Stimulated activated CD8-positive, alpha-beta memory T cell treated with anti-CD3 and anti-CD28 coated beads, Interleukin-2, amount 100 ng/mL, for 1 hour (primary cell): ENCODE measurements at places on chromosomes 12 and 14.

- DNase-seq = no peak
These were observed 13.6 kb upstream of the GSG1 start for GRCh38 chr12:13117029-13117428.

- no peak for DNase-seq
These were observed 398.4 kb downstream of the SYT1 start for GRCh38 chr12:79262938-79263337.

DNA sequence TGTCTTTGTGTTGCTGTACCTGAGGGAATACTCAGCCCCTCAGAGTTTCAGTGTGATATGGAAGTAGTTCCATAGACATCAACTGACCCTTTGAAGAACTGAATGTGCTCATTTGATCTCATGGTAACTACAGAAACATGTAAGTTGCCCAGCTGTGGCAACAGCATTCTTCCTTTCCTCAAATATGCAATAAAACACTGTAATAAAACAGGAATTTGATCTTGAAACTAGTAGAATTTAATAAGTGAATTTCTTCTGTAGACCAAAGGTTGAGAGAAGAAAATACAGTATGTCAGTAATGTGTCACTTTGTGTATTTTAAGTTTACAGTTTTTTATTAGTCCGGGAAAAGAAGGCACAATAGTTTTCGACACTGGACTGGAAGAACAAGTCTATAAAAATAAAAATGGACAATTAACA, 31.9 kb downstream of the KCTD10 start:
- DNase-seq = no peak

GRCh38 chr12:58028294-58028693, 86.9 kb downstream of the ATP23 start:
- DNase-seq = no peak

DNA sequence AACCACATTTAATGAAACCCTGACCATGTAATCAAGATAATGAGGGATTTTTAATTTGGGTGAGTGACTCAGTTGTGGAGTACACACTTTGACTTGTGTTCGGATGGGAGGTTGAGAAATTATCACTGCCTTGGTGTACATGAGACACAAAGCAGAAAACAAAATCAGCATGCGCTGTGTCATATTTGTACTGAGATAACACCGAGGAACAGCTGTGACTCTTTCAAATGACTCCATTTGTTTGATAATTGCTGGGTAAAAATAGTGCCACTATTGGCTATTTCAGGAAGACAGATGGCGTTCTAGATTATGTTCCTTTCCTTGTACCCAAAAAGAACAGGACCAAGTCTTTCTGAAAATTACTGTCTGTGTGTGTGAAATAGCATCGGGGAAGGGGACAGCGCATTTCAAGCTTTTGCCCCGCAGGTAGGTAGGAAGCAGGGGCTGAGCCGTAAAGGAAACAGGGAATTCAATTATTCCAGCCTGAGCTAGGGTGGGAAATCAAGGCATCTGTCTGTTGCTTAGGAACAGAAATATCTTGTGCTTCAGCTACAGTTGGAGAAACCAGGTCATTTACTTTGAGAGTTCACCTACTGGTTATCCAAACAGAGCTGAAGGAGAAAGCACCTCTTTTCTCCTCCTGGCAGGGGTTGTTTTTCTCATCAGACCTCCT, 114.3 kb downstream of the SNAPC1 start:
- no peak for DNase-seq

DNA sequence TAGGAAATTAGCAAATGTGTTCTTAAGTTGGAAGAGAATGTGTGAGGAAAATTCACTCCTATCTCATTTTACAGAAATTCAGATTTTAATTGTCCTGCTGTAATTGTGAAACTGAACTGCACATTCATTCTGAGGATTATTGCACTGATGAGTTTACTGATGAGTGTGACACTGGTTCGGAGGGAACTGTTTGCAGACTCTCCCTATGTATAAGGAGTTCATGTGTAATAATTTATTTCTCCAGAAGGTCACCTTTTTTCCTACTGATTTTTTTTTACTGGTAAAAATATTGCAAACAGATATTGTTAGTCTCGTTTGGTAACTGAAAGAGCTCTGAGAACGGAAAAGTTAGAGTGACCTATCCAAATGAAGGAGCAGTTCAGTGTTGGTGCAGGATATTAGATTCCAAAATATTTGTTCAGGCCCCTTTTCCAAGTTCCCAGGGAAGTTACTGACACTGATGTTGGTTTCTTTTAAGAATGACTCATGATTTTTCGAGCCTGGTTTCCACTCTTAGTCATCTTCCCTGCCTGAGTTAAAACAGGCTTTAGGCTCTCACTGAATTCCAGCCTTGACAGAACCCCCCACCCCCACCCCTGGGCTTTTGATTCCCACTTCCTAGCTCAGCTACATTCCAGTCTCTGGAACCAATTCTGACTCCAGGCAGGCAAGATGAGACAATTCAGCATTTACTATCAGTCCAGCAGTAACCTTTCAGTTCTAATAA, 18.4 kb downstream of the ANO6 start:
- DNase-seq = no peak

DNA sequence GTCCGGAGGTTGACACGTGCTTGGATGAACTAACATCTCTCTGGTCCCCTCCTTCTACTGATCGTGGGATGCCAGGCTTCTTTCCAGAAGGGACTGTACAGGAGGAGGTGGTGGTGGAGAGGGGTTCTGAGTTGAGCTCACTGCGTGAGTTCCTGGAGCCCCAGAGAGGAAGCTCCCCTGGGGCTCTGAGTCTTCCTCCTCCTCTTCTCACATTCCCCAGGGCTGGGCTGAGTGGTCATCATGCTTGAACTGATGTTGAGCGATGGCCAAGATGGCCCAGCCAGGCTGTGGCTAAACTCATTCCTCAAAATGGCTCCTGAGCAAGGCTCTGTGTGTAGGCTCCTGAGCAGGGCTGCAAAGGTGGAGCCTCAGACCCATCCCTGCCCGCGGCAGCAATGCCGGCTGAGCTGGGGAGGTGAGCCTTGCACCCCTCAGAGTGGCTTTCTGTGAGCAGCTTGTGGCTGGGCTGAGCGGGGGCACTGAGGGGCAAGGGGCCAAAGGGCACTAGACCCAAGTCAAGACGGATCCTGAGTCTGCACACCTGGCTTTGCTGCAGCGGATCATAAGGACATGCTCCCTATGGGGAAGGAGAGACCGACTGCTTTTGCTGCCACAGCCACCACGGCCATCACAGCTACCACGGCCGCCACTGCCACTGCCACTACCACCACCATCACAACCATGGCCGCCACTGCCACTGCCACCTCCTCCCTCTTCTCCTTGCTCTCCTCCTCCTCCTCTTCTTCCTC, 35.4 kb downstream of the MEG3 start:
- DNase-seq = no peak

DNA sequence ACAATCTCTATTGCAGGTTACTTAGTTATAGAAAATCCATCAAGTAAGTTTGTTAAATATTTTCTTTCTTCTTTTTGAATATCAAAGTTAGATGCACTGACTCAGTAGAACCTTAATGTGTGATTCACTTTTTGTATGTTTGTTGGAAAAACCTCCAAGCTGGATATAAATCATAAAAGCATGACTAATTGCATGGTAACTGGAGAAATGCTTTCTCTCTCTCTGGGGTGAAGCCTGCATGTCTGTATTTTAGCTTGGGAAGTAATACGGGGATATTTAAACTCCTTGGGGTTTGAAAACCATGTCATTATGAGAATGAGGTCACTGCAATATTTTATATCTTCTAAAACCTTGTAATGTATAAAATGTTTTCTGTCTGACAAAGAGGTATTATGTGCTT, 58.6 kb upstream of the MYF6 start:
- no peak for DNase-seq
